ENCODE measurements at places on chromosomes 13 and 19.
A peak's percentile ranks its signal among the peaks of the same experiment; 100 is the strongest.

- H3K36me3 ChIP-seq, result peaks cover 3% of the 10 kb centered on the region
- peaks cover 9% of the 10 kb centered on the region for H3K27me3 ChIP-seq
- no peak overlapping the region for H3K27ac ChIP-seq
Measured at GRCh38 chr13:42422681-42423080, 150.7 kb downstream of the AKAP11 start.

DNA sequence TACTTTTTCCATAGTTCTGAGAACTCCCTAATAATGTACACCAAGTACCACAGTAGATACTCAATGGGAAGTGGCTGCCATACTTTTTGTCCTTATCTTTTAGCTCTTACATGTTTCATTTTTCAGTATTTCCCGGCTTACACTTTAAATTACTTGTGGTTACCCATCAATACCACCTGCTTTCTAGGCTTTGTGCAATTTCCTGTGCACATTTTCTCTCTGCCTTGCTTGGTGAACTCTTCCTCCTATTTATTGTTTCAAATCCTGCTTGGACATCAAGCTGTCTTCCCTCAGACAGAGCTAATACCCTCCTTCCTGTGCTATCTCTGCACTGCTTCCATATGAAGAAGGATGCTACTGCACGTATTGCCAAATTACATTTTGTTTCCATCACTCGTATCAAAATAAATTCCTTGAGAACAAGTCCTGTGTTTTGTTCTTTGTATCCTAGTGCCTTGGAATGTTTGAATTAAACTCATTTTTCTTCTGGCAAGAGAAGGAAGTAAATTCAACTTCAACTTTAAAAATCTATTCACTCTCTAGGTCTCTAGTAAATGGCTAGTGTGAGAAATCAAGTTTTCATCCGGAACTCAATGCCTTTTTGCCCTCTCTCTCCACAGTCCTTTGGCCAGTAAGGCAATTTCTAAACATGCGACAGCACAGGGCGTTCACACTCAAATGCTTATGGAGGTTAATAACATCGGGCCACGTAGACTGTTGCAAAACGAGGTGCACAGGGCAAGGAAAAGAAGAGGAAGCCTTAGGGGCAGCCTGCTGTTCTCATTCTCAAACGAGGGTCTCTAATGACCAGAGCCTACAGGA is 5.6 kb downstream of the ZAR1L start:
- no peaks in the 10 kb centered on the region for H3K27me3 ChIP-seq
- H3K27ac ChIP-seq, result no peak overlapping the region
- DNase-seq, result no peak
- H3K4me1 ChIP-seq, result peaks cover 9% of the 10 kb centered on the region

- H3K4me3 ChIP-seq, result no peak overlapping the region
- H3K36me3 ChIP-seq, result peaks cover 3% of the 10 kb centered on the region
- peaks cover 57% of the 10 kb centered on the region for H3K4me1 ChIP-seq
- no peaks in the 10 kb centered on the region for H3K27me3 ChIP-seq
- DNase-seq, result no peak
Measured at GRCh38 chr19:6250909-6251308, 28.9 kb downstream of the MLLT1 start.

DNA sequence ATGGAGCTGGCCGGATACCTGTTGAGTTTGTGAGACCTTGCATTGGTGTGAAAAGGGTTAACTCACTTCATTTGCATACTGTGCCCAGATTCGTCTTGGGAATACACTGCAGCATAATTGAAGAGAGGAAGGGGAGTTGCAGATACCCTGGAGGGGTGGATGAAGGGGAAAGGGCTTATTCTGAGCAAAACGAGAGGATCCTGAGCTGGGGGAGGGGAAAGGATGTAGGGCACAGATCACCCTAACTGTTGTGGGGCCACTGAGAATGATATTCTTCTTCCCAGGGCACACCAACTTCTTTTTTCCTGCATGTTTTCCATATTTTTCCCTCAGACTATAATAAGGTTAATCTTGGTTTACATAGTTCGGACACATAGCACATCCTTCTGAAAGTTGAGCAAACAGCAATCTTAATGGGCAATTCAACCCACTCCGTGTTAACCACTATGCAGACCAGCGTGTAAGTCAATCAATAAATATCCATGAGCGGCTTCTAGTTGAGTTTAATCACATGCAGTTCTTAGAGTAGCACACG is 11.7 kb upstream of the PTPRS start:
- no peaks in the 10 kb centered on the region for H3K4me1 ChIP-seq
- no peak overlapping the region for H3K27ac ChIP-seq
- no peak overlapping the region for H3K4me3 ChIP-seq
- no peak for DNase-seq

GRCh38 chr19:12611361-12611699 is 610 bp downstream of the ZNF791 start:
- no peak for DNase-seq
- H3K4me3 ChIP-seq, result peak overlapping the region; percentile 99
- H3K27me3 ChIP-seq, result no peaks in the 10 kb centered on the region
- peaks cover 29% of the 10 kb centered on the region for H3K4me1 ChIP-seq
- H3K36me3 ChIP-seq, result peaks cover 32% of the 10 kb centered on the region
- H3K27ac ChIP-seq, result peak overlapping the region; percentile 98

- DNase-seq, result no peak
- no peak overlapping the region for H3K27ac ChIP-seq
- no peak overlapping the region for H3K4me3 ChIP-seq
- H3K4me1 ChIP-seq, result no peaks in the 10 kb centered on the region
- H3K36me3 ChIP-seq, result no peaks in the 10 kb centered on the region
Measured at GRCh38 chr13:84641491-84641890, 759.2 kb upstream of the SLITRK1 start.

DNA sequence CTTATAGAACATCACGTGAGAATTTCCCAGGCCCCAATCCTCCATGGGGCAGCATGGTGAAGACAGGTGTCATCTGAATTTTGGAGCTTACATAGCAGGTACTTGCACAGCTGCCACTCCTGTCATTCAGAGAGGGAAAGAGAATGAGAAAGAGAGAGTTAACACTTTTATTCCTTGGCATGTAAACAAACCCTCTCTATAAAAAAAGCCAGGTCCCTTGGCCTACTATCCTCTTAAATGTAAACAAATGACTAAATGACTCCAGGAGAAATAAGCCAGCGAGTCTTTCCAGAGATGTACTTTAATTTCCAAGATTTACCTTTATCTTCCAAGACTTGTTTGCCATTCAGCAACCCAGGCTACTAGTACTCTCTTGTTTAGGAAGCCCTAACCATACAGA is 195.3 kb upstream of the HTR2A start:
- H3K27ac ChIP-seq, result no peak overlapping the region
- no peaks in the 10 kb centered on the region for H3K27me3 ChIP-seq
- no peaks in the 10 kb centered on the region for H3K4me1 ChIP-seq
- H3K4me3 ChIP-seq, result no peak overlapping the region
- DNase-seq, result no peak

GRCh38 chr19:4970558-4971423 is 1.9 kb downstream of the KDM4B start:
- H3K4me3 ChIP-seq, result peak overlapping the region; percentile 93
- no peak for DNase-seq
- peaks cover 17% of the 10 kb centered on the region for H3K36me3 ChIP-seq
- H3K27ac ChIP-seq, result peak overlapping the region; percentile 86
- H3K4me1 ChIP-seq, result peaks cover 47% of the 10 kb centered on the region

DNA sequence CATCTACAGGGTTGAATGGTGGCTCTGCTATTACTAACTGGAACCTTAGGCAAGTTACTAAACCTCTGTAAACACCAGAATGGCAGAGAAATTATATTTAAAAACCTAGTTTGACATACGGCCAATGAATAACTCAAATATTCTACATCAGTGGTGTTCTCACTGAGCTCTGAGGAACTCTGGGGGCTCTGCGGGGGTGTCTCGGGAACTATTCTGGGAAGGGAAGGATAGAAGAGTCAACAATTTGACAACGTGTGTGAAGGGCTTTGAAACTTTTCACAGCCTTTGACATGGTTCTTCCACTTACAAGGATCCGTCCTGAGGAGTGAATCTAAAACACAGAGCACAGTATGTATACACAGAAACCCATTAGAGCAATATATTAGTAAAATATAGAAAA is 38.7 kb downstream of the SOHLH2 start:
- no peak overlapping the region for H3K4me3 ChIP-seq
- H3K27ac ChIP-seq, result no peak overlapping the region
- no peaks in the 10 kb centered on the region for H3K27me3 ChIP-seq

- peaks cover 3% of the 10 kb centered on the region for H3K36me3 ChIP-seq
- DNase-seq, result no peak
- H3K27ac ChIP-seq, result no peak overlapping the region
Measured at GRCh38 chr19:33487901-33488800, 33.4 kb downstream of the PEPD start.

DNA sequence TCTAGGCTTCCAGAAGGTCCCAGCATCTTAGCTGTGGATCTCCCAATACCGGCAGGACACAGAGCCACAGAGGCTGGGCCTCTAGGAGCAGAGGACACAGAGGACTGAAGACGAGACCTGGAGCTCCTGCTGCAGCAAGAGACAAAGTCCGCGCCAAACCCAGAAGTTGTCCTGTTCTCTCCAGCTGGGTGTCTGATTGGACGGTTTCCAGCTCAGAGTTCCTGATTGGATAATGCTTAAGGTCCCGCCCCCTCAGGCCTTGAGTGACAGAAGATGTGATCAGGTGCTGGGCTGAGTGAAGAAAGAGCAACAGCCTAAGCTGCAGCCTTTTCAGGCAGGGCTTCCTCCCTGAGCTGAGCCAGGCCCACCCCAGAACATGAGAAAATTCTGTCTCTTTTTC is 59.9 kb upstream of the ZNF85 start:
- no peaks in the 10 kb centered on the region for H3K4me1 ChIP-seq
- H3K4me3 ChIP-seq, result no peak overlapping the region
- no peak for DNase-seq
- H3K27ac ChIP-seq, result no peak overlapping the region

- no peaks in the 10 kb centered on the region for H3K4me1 ChIP-seq
- peaks cover 4% of the 10 kb centered on the region for H3K36me3 ChIP-seq
- no peak overlapping the region for H3K27ac ChIP-seq
- no peak for DNase-seq
Measured at GRCh38 chr13:66996503-66996902, 233.6 kb downstream of the PCDH9 start.

DNA sequence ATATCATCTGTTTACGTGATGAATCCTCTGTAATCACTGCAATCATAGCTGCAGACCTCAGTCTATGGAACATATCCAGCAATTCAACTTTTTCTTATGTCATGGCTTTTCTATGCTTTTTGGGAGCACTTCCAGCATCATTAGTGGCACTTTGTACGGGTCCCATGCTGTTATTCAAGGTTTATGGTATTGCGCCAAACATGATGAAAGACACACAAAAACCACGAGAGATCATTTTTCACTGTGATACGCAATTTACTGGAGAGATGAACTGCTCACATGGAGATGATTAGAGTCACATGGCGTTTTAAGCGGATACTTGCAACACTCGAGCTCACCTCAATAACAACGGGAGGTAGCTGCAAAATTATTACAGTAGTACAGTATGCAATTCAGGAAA is 2101.7 kb upstream of the PCDH20 start:
- no peak overlapping the region for H3K27ac ChIP-seq
- H3K4me3 ChIP-seq, result no peak overlapping the region
- peaks cover 2% of the 10 kb centered on the region for H3K36me3 ChIP-seq
- no peaks in the 10 kb centered on the region for H3K4me1 ChIP-seq

- H3K4me3 ChIP-seq, result no peak overlapping the region
- no peak overlapping the region for H3K27ac ChIP-seq
- H3K27me3 ChIP-seq, result no peaks in the 10 kb centered on the region
- H3K4me1 ChIP-seq, result no peaks in the 10 kb centered on the region
- no peak for DNase-seq
- peaks cover 17% of the 10 kb centered on the region for H3K36me3 ChIP-seq
Measured at GRCh38 chr13:98848746-98849145, 96.3 kb upstream of the SLC15A1 start.

- DNase-seq, result no peak
- no peak overlapping the region for H3K4me3 ChIP-seq
- peak overlapping the region; percentile 83 for H3K27ac ChIP-seq
- no peaks in the 10 kb centered on the region for H3K27me3 ChIP-seq
Measured at GRCh38 chr19:19637523-19638251, 5.8 kb downstream of the GMIP start.

- peaks cover 6% of the 10 kb centered on the region for H3K4me1 ChIP-seq
- no peaks in the 10 kb centered on the region for H3K27me3 ChIP-seq
- H3K36me3 ChIP-seq, result no peaks in the 10 kb centered on the region
- DNase-seq, result no peak
Measured at GRCh38 chr13:44458313-44458975, 84.8 kb downstream of the SERP2 start.

DNA sequence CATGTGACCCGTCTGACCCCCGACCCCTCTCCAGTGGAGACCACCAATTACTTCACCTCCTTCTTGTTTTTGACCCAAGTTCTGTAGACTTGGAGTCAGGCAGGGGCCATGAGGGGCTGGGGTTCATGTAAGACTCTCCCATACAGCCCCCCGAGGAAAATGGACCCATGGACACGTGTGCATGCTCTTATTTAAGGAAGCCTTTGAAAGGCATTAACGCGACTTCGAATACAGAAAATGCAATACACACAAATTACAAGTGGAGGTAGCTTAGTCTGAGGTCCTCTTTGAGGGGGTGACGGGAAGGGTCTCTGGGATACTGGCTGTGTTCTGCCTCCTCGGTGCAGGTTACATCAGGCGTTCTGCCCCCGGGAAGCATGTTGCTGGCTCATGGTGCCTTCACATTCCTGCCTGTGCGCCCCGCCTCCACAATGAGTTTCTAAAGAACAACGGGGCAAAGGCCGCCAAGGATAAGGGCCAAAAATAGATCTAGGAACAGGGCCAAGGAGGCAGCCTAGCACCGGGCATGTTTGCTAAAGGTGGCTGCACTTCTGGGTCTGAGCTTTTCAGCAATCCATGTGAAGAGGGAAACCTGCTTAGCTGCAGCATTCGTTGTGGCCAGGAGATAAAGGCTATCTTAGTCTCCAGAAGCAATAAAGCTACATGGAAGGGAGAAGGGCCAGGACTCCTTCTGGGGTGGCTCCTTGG is 54.5 kb downstream of the RAB20 start:
- H3K4me3 ChIP-seq, result no peak overlapping the region
- no peaks in the 10 kb centered on the region for H3K4me1 ChIP-seq
- H3K27me3 ChIP-seq, result peaks cover 35% of the 10 kb centered on the region
- peaks cover 1% of the 10 kb centered on the region for H3K36me3 ChIP-seq
- H3K27ac ChIP-seq, result no peak overlapping the region

- H3K36me3 ChIP-seq, result no peaks in the 10 kb centered on the region
- H3K4me3 ChIP-seq, result no peak overlapping the region
- peaks cover 97% of the 10 kb centered on the region for H3K27me3 ChIP-seq
- H3K4me1 ChIP-seq, result no peaks in the 10 kb centered on the region
- no peak for DNase-seq
- no peak overlapping the region for H3K27ac ChIP-seq
Measured at GRCh38 chr13:20173116-20173746, 12.4 kb upstream of the GJA3 start.

GRCh38 chr19:57099199-57099661 is 20.6 kb upstream of the USP29 start:
- no peak overlapping the region for H3K4me3 ChIP-seq
- peaks cover 9% of the 10 kb centered on the region for H3K27me3 ChIP-seq
- H3K36me3 ChIP-seq, result no peaks in the 10 kb centered on the region
- peak; percentile 24 for DNase-seq
- H3K27ac ChIP-seq, result no peak overlapping the region

- peaks cover 45% of the 10 kb centered on the region for H3K27me3 ChIP-seq
- peak overlapping the region; percentile 38 for H3K4me3 ChIP-seq
- peak overlapping the region; percentile 68 for H3K27ac ChIP-seq
- peak; percentile 15 for DNase-seq
- peaks cover 4% of the 10 kb centered on the region for H3K36me3 ChIP-seq
- H3K4me1 ChIP-seq, result peaks cover 16% of the 10 kb centered on the region
Measured at GRCh38 chr19:289651-290371, 1.4 kb downstream of the PLPP2 start.
